Stimulated activated CD4-positive, alpha-beta T cell treated with anti-CD3 and anti-CD28 coated beads, Interleukin-4, amount 100 ng/mL, for 48 hours (primary cell): ENCODE measurements at places on chromosomes 5 and 9.

GRCh38 chr9:13351778-13352386, 72.4 kb upstream of the MPDZ start:
- no peak for DNase-seq

- DNase-seq, result no peak
These were observed 32.9 kb upstream of the ENTREP1 start for GRCh38 chr9:69292078-69292477.

DNA sequence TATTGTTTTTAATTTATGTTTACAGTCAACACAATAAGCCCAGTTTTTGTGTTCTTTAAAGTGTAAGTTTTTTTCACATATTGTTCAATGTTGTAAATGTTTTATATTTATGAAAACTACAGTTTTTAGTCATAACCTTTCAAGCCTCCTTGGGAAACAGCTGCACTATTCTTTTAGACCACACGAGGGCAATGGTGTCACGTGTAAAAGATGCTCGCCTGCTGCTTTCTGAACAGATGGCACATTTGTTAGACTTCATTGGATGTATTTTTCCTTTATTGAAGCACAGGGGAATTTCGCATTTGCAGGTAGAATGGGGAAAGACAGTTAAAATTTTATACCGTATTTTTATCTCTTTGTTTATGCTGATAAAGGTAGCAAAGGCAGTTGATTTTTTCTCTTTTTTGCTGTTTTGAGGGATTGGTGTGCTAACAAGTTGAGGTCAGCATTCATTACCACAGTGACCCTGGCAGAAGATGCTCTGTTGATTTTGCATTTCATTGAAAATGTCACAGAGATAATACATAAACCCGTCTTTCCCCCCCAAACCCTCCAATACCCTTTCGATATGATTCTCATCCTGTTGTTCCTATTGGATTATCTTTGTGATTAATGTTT, 59.0 kb downstream of the MAT2B start:
- peak; percentile 48 for DNase-seq

- DNase-seq, result no peak
These were observed 16.2 kb upstream of the FSD1L start for GRCh38 chr9:105431424-105432246.

DNA sequence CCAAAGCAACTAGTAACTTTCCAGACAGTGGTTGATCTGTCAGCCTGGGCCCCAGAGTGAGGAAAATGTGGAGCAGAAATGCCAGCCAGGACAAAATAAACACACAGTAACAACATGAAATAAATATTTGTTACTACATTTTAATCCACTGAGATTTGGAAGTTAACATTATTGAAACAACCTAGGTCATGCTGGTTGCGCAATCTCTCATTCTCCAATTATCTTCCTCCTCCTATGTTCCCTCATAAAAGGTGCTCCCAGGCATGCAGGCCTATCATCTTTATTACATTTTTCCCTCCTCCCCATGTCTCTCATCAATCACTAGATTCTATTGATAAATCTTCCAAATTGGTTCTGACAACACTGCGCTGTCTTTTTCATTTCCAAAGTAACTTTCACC, 363.1 kb downstream of the HINT1 start:
- no peak for DNase-seq

- DNase-seq, result no peak
These were observed 269.4 kb upstream of the POU5F2 start for GRCh38 chr5:94010814-94011213.

GRCh38 chr9:2119566-2119965, 104.4 kb downstream of the SMARCA2 start:
- DNase-seq, result no peak

GRCh38 chr9:3027210-3027609, 183.3 kb upstream of the PUM3 start:
- DNase-seq, result no peak

GRCh38 chr9:16705111-16705604, 165.3 kb downstream of the BNC2 start:
- no peak for DNase-seq

DNA sequence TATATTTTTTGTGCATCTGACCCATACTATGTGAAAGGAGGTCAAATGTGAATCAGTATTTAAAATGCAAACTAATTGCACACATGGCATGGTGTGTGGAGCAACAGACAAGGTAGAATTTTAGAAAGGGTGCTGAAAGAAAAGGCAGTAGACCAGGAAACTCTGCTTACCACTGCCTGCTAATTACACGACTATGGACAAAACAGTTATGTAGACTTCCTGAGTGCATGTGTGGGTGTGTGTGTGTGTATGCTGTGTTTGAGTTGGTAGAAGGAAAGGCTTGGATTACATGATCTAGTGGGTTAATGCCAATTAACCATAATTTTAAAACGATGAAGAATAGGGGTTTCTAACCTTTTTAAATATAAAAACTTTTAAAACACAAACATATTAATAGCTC, 349.9 kb downstream of the SH3GL2 start:
- DNase-seq, result no peak

DNA sequence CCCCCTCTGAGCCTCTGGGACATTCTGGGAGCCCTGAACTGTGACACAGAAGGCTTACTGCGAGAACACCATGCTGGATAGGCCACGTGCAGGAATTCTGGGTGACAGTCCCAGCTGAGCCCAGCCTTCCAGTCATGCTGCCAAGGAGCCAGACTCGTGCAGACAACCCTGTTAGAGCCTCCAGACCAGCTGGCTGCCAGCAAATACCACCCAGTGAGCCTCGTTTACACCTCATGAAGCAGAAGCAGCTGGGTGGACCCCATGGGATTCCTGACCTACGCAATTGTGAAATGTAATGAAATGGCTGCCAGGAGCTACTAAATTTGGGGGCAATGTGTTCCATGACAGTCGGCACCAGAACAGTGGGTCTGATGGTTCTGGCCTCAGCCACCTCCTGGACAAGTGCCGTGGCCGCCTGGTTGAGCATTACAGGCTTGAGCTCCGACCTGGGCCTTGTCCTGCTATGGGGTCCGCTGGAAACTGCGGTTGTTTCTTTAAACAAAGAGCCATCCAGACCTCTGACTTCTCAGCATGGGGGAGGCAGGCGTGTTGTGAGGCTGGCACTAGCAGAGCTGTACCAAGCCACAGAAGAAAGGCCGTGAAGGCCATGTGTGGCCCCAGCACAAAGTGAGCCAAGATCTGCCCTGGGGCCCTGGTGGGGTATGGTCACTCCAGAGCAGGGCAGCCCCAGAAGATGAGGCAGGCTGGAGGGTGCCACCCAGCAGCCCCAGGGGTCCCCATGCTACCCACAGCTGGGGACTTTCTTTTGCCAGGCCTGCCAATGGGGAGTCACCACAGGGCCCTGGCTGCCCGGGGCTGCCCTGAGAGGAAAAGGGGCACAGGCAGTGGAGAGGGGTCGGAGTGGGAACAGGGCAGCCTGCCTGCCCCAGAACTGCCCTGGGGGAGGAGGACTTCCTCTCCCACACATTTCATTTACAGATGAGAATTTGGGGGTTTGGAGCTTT, 19.3 kb upstream of the RXRA start:
- DNase-seq, result no peak

- DNase-seq, result no peak
These were observed 190.8 kb downstream of the ARHGEF28 start for GRCh38 chr5:73816656-73817420.

GRCh38 chr9:37417252-37417803, 5.2 kb upstream of the GRHPR start:
- DNase-seq, result no peak

DNA sequence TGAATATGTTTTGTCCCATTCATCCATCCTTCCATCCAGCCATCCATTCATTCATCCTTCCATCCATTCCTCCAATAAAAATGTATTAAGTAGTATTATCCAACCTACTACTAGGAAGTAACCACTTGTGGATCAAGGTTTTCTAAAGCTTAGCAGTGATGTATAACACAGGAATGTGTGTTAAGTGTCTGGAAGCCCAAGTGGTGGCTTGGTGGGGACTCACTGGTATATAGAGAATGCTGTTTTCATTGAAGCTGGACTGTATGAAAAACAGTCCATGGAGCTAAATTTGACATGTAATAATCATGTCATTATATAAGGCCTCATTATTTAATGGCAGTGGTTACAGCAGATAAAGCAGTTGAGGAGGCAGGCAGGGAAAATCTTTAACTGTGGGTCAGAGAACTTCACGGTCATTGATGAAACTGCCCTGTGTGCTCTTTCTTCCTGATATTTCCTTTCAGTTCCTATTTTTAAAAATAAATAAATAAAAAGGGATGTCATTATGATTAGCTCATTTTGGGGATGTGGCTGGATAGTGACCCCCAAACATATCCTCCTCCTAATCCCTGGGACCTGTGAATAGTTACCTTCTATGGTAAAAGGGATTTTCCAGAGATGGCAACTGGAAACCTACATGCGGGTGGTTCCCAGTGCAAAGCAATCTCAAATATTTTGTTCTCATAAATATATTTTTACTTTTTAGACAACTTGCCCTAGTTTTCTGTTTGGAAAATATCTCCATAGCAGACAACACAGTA, 82.3 kb downstream of the DAPK1 start:
- DNase-seq, result no peak

DNA sequence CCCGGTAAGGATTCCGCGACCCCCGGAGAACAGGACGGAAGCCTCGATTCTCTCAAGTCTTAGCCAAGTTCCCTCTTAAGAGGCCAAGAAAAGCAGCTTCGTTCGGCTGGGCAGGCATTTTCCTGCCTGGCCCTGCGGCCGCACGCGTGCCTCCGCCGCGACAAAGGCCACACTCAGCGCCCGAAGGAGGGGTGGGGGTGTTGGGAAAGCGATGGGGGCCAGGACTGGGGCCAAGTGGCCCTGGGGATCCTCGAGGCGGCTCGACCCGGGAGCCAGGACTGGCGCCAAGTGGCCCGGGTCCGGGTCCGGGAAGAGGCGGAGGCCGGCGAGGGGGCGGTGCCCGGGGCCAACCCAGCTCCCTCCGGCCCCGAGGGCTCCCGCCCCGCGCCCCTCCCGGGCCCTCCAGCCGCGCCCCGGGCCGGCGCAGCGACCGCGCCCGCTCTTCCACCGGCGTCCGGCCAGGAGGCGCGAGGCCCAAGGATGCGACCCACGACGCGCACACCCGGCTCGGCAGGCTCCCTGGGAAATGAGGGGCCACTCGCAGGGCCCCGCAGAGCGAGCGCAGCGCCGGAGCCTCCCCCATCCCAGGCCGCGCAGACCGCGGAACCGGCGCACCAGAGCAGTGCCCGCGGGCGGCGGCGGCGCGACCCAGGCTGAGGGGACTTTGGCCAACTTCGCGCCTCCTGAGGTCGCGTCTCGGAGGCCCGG, 756 bp downstream of the VAV2 start:
- DNase-seq, result no peak
